Body of pancreas (tissue), 4 donors: ENCODE measurements at places on chromosomes 12 and 14. TPM values are rescaled to one million over a fixed set of nuclear protein-coding genes. Genes with fewer than 3 reads are reported as not detected.

The PLA2G1B gene
- total RNA-seq, result 6,971 TPM

- DNase-seq, result no peak
Measured at GRCh38 chr12:62003701-62004100, 256.5 kb upstream of the USP15 start.

GRCh38 chr12:124510301-124510970 lies 57.0 kb downstream of the NCOR2 start:
- DNase-seq, result peak; percentile 44

- DNase-seq, result no peak
Measured at GRCh38 chr12:13444076-13444475, 247.6 kb downstream of the EMP1 start.

- no peak for DNase-seq
Measured at GRCh38 chr14:23284654-23285529, 1.0 kb downstream of the HOMEZ start.

DNA sequence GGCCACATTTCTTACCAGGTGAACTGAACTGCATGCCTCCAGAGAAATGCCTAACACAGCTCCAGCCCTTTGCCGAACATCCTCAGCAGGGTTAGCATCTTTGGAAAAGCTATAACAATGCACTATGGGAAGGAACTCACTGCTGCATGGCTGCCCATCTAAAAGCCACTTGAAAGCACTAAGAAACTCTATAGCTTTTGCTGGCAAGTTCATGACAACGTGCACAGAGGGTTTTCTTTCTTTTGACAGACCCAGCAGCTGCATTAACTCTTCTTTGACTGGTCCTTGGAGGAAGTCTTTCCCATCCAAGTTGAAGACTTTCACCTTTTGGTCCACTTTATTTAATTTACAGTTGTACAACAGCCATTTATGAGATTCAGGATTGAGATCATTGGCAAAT lies 5.3 kb downstream of the TRMT5 start:
- no peak for DNase-seq

- no peak for DNase-seq
Measured at GRCh38 chr12:19003987-19004619, 125.4 kb upstream of the PLEKHA5 start.

GRCh38 chr12:88247241-88247643 lies 105.1 kb downstream of the TMTC3 start:
- no peak for DNase-seq

DNA sequence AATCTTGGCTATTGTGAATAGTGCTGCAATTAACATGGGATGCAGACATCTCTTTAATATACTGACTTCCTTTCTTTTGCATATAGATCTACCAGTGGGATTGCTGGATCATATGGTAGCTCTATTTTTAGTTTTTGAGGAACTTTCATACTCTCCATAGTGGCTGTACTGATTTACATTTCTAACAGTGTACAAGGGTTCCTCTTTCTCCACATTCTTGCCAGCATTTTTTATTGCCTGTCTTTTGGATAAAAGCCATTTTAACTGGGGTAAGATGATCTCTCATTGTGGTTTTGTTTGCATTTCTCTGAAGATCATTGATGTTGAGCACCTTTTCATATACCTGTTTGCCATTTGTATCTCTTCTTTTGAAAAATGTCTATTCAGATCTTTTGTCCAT lies 8.4 kb downstream of the AMDHD1 start:
- no peak for DNase-seq

DNA sequence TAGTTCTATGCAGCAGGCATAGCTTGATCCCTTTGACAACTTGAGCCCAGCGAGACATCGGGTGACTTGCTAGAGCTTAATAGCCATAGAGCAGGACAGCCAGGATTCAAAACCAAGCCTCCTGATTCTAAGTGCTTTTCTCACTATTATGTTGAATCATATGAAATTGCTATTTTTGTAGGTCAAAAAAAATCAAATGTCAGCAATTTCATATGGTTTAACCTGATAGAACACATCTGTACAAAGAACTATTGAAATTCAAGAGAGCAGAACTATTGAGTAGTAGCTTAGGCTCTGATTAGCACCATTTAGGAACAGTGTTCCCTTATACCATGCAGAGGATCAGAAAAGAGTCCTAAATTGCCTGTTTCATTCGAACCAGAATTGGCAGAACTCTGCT lies 132.0 kb downstream of the EMP1 start:
- no peak for DNase-seq

DNA sequence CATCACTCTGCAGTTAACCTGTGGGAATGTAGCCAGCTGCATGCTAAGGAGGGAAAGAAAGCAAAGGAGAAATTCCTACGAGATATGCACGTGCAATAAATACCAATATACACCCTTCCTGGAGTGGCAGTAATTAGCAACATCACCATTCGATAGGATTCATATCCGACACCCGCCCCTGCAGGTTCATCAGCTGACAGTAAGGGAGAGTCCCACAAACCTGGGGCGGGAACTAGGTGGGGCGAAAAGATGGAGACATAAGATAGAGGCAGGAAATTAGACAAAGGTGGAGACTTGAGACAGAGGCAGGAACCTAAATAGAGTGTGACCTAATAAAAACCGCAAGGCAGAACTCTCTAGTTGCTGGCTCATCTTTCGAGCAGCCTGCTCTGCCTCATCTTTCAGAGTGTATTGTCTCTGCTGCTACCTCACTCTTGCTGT lies 51.6 kb downstream of the PLEKHG3 start:
- no peak for DNase-seq

GRCh38 chr14:96284008-96284407 lies 28.0 kb downstream of the BDKRB1 start:
- DNase-seq, result no peak

GRCh38 chr12:55765736-55766290 lies 22.9 kb downstream of the GDF11 start:
- DNase-seq, result no peak

- DNase-seq, result no peak
Measured at GRCh38 chr12:127675936-127676335, 591.0 kb upstream of the TMEM132C start.
